ENCODE measurements at places on chromosomes 13 and 19.
A peak's percentile ranks its signal among the peaks of the same experiment; 100 is the strongest.

DNA sequence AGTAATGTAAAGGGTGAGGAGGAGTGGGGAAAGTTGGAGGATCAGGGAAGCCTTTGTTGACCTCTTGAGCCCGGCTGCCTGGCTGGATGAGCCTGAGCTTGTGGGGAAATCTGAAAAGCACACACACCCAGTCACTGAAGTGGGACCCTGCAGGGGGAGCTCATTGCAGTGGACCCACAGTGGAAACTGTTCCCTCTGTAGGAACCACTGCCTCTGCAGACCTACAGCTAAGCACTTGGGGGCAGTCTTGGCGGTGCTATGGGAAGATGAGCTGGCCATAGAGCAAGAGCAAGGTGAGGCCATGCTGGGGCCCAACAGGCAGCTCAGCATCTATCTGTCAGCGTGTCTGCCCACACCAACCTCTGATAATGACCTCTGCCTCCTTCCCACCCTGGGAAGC lies 294.8 kb downstream of the TSHZ3 start:
- no peak for DNase-seq

- DNase-seq = no peak
Observed at GRCh38 chr13:112880976-112881540, 88.0 kb upstream of the MCF2L start.

DNA sequence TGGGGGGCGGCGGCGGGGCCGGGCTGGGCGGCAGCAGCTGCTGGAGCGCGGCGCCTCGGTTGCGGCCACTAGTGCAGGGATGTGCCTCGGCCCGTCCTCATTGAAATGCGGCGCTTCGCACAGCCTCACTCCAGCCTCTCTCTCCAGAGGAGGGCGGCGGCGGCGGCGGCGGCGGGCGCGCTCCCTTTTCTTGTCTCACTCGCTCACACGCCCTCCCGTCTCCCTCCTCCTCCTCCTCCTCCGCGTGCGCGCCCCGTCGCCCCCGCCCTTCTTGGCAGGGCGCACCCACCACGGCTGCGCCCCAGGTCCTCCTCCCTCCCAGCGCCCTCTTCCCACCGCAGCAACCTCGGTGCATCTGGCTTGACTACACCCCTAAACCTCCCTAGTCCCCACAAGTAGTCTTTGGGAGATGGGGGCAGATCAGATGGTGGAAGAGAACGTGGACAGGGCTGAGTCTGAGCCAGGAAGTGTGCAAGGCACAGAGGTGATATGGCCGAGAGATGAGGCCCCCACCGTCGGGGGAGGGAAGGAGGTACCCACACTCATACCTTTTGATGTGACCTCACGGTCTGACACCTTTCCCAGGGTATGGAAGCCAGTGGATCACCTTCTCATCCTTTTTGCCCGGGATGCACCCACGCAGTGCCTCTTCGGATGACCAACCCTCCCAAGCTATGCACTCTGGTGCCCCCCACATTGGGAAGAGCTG lies at the start of gene DCLK1:
DCLK1 (minus strand) TSS at position 161 of the 709 bp plus-strand sequence.
- DNase-seq = peak; percentile 94

GRCh38 chr19:5406816-5407215 lies 48.4 kb upstream of the ZNRF4 start:
- no peak for DNase-seq

DNA sequence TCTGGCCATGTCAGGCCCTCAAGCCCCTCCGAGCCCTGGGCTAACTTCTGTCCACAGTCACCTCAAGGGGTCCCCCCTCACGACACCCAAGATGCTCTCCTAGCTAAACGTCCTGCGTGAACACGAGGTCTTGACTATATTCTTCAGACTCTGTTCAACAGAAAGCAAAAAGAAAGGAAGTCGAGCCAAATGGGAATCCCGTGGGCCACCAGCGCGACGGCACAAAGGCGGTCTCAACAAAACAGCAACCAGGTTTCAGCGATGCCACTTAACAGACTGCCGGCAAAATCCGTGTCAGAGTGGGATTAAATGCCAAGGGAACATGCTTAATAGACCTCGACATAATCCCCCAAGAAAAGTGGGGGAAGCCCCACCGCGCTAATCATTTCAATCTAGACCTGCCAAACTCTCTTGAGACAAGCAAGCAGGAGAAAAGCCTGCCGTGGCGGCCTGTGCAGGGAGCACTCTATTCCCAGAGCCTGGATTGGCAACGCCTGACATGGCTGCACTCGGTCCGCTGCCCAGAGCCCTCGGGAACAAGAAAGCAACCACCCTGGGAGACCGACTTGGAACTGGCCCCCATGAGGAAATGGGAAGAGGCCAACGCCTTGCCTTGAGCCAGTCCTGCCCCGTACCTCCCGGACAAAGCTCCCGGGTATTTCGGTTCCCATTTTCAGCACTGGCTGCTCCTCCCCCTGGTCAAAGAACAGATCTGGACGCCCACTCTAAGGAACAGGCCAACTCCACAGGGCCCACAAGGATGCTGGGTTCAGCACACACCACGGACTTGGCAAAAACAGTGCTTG lies 16.0 kb downstream of the ZC3H4 start:
- DNase-seq = peak; percentile 70

GRCh38 chr19:10583036-10583776 lies 3.9 kb downstream of the AP1M2 start:
- no peak for DNase-seq

DNA sequence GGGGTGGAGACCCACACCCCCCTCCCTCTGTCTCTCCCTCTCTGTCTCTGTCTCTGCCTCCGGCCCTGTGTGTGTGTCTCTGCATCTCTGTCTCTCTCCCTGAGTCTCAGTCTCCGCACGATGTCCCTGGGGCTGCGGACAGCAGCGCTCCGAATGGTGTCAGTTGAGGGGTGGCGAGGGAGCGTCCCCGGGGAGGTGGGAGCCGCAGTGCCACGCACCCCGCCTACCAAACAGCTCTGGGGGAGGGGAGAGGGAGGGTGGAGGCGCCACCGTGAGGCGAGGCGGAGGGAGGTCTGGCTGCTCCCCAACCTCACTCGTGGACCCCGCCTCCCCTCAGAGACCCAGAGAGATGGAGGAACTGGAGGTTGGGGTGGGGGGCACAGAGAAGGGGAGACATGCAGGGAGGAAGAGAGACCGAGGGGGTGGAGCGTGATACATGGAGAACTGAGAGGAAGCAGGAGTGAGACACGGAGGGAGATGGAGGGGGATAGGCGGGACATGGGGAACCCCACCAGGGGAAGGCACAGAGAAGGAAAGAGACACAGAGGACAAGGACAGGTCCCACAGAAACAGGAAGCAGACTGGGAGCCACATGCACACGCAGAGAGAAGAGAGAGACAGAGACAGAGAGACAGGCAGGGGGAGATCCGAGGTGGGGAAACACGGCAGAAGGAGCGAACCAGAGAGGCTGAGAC lies 7.2 kb downstream of the ERFL start:
- no peak for DNase-seq

GRCh38 chr13:65330691-65331090 lies 1899.4 kb downstream of the PCDH9 start:
- no peak for DNase-seq

DNA sequence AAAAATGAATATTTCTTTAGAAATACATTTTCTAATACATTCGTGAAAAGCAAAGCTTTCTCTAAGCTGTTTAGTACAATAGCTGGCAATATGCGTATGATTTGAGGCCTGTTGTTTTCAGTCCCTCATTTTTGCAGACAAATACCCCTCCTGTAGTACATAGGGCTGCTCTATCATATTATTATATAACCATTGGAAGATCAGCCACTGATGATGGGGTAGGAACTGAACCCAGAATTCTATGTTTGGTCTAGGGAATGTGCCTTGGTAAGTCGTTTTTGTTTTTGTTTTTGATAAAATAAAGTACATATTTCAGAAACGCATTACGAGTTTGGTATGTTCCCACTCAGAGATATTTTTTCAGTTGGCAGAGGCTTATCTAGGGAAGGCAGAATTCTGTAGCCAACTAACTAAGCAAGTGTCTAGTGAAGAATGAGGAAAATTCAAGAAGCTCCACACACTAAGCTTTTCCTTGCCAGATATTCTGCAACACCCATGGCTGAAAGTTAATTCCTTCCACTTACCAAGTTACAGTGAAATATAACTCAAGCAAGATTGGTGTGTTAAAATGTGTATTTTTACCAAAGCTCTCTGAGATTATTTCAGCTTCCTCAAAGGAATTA lies 656.9 kb upstream of the MIR17HG start:
- DNase-seq = no peak

- DNase-seq = no peak
Observed at GRCh38 chr13:95381212-95381527, 79.9 kb upstream of the ABCC4 start.

GRCh38 chr13:75442736-75443234 lies 39.2 kb downstream of the TBC1D4 start:
- DNase-seq = peak; percentile 19

DNA sequence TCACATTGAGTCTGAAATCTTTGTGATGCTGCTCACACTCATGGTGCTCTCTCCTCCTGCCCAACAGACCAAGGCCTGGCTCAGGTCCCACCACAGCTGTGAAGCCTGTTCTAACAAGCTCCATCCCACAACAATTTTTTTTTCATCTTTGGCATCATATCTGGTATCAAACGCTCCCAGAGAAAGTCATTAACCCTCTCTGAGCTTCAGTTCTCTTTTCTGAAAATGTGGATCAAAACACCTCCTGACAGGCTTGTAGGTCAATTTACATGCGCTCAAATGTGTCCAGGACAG lies 224.4 kb downstream of the LACC1 start:
- peak; percentile 50 for DNase-seq

DNA sequence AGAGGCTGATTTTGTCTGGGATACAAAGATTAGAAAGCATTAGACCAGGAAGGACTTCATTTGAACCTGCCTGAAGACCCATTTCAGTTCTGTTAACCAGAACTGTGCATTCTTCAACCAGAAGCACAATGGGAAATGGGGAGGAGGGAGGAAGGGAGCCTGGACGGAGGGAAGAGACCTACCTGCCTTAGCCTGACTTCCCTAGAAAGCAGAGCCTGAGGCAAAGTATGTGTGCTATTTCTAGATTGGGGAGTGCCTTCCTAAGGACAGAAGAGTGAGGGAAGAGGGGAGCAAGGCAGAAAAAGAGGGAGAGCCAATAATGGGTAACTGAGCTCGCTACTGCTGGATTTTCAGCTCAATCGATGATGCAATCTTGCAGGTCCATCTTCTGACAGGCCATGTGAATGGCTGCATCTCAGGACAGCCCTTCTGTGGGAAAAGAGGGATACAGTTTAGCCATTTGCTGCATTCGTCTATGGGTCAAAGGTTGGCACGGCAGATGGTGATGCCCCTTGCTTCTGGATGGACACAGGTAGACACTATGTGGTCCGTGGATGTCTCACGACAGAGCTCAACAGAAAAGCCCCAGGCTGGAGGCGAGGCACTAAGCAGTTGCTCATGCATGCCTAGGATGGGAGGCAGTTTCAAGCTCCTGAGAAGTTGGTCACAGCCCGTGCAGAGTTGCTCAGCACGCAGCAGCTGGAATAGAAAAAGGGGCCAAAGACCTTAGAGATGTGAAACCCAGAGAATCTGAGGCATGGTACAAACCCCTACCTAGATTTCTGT lies 78.8 kb upstream of the UBL3 start:
- no peak for DNase-seq

DNA sequence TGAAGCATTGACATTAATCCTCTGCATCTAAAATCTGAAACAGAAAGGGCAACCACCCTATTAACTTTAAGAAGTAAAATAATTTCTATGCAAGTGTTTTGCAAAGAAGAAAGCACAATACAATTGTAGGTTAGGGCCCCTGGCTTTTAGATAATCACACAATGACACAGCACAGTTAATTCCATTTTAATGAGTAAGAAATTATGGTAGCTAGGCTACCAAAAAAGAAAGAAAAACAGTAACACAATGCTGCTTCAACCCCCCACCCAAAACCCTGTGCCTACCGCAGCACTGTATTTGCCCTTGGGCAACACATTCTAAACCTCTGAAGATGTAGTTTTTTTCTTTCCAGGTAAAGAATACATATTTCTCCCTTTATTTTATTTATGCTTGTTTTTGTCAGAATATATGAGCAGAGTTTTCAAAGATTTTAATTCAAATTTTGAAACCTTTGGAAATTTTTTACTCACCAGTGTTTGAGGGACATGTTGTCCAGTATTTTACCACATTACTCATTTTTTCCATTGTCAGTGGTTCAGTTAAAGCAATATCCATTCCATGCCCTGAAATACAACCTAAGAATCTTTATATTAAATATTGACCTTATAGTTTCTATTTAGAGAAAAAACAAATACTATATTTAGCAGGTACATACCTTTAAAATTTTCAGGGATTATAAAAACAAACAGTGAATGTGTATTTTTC lies 21.1 kb downstream of the SOHLH2 start:
- peak; percentile 1 for DNase-seq

DNA sequence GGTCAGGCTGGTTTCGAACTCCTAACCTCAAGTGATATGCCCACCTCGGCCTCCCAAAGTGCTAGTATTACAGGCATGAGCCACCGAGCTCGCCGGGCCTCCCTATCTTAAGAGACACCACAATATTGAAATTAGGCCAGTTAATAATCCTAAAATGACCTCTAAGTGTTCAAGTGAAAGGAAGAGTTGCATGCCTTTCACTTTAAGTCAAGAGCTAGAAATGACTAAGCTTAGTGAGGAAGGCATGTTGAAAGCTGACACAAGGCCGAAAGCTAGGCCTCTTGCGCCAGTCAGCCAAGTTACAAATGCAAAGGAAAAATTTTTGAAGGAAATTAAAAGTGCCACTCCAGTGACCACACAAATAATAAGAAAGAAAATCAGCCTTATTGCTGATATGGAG lies 144.5 kb upstream of the FNDC3A start:
- no peak for DNase-seq

Data from brain (organoid and tissue), 16 donors.